ENCODE measurements at places on chromosomes 5 and 9. TPM values are rescaled to one million over a fixed set of nuclear protein-coding genes. Genes with fewer than 3 reads are reported as not detected.

Gene ROPN1L
- 2.5 TPM for total RNA-seq

Gene SH3PXD2B
- total RNA-seq: 15.7 TPM

Gene BTNL9
- total RNA-seq: not detected

Gene GABRA6
- not detected for total RNA-seq

Gene MEIKIN
- not detected for total RNA-seq

Gene SLC25A2
- 0.15 TPM for total RNA-seq

Gene PCDHB2
- 1.7 TPM for total RNA-seq

Gene PCDHB4
- total RNA-seq: 0.10 TPM

Gene SLC23A1
- not detected for total RNA-seq

Gene NMUR2
- total RNA-seq: not detected

Gene TRAF1
- 4.6 TPM for total RNA-seq

Gene TMEFF1
- total RNA-seq: 19.6 TPM

Gene DOK3
- total RNA-seq: 3.2 TPM

Gene FCHO2
- 12.2 TPM for total RNA-seq
